ENCODE measurements at places on chromosomes 6 and 20.

DNA sequence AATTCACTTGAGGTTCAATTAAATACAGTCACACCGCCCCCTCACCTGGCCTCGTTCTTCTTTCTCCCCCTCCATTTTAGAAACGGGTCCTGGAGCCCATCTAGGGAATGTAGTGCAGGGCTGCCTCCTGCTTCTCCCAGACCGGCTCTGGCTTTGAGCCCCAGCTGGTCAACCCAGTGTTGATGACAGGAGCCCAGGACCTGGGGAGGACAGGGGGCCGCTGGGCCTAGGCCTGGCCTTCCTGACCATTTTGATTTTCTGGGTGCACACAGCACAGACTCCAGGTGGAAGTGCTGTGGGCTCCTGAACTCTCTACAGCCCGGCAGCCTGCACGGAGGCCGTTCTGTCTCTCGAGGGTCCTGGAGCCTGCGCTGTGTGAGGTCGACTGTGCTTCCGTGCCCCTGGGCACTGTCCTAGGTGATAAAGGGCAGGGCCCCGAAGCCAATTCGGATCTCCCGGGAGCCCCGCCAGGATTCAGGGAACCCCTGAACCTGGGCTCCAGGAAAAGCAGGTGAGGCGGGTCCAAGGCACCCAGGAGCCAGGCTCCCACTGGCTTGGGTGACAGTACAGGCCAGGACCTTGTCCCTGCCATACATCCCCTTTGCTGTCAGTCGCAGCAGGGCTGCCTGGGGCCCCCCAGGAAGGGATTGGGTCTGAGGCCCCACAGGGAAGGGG, 23.3 kb downstream of the NPEPL1 start:
- DNase-seq: no peak

GRCh38 chr6:20349225-20349624, 52.5 kb upstream of the E2F3 start:
- DNase-seq: no peak

DNA sequence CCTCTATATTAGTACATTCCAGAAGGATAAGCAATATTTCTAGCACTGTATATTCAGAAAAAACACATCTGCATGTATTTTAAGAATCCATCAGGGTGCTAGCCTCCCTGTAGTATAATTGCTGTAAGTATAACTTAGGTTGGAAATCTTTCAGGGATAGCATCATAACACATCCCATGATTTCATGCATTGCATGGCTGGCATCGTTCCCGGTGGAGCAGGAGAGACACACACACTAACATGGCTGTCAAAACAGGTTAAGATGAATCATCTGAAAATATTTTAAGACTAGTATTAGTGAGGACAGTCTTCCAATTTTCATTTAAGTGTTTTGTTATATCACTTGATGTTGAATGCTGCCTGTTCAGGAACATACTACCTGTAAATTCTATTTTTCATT, 32.1 kb upstream of the CENPW start:
- peak; percentile 56 for DNase-seq

DNA sequence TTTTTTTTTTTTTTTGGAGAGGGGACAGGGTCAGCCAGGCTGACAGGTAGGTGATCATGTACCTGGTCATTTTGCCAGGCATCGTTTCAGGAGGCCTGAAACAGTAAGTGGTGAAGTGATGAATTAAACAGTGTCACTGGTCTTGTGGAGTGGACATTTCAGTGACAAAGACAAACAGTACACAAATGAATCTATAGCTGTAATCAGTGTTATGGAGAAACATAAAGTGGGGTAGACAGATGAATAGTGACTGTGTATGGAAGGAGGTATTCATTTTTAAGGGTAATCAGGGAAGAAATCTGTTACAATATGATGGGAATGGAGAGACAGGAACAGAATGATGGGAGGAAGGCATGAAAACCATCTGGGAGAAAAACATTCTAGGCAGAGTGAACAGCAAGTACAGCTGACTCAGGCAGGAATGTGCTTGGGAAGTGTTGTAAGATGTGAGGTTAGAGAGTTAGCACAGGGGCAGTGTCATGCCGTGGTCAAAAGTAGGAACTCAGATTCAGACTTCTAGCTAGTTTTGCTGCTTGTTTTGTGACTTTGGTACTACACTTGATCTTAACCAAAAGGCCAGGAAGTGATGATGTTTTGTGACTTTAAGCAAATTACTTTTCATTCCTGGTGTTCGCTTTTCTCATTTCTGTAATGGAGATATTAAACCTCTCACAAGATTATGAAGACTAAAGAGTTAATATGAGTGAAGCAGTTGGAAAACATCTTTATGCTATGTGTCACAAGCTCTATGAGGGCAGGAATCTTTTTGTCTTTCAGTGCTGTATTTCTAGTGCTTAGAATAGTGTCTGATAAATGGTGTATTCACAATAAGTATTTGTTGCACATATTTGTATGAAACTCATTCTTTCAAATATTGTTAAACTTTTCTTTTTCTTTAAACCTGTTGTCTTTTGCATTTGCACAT, 43.4 kb downstream of the QKI start:
- peak; percentile 54 for DNase-seq

GRCh38 chr6:29183594-29183993, 12.9 kb downstream of the OR2J2 start:
- no peak for DNase-seq

GRCh38 chr20:31822421-31823330, 3.5 kb downstream of the MYLK2 start:
- DNase-seq: no peak

DNA sequence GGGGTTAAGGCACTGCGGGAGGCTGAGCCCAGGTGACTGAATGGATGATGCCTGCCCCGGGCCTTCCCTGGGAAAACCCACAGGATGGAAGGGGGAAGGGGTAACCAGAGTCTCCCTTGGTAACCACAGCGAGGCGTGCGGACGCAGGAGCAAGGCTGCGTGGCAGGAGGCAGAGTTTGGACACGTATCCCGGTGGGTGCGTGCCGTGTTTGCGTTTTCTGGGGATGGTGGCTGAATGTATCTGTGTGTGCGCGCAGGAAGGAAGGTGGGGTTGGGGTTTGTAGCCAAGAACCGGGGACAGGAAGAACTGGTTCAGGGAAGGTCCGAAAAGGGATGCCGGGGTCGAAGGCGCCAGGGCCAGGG, 1.8 kb downstream of the MDGA1 start:
- DNase-seq: no peak

GRCh38 chr6:125924697-125925358, 31.7 kb upstream of the HINT3 start:
- DNase-seq: no peak

DNA sequence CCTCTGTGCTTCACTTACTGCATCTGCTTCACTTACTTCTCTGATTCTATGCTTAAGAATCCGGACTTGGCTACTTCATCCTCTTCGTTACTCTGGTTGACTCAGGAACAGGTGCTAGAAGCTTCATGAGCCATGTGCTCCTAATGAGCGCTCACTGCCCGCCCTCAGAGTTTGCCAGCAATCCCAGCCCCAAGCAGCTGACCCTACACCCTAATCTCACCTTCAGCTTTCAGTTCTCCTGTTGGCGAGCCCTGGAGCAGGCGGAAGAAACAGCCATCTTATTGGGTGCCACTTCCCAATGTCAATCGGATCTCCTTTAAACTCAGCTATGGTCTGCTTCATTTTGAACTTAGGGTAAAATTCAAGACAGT, 61.3 kb downstream of the FOXA2 start:
- DNase-seq: no peak

- DNase-seq: no peak
These were observed 1.8 kb downstream of the SNAI1 start for GRCh38 chr20:49984426-49985153.

GRCh38 chr6:103570431-103570830, 1289.3 kb downstream of the HACE1 start:
- DNase-seq: no peak

- DNase-seq: no peak
These were observed 29.3 kb downstream of the FOXF2 start for GRCh38 chr6:1418471-1419191.

DNA sequence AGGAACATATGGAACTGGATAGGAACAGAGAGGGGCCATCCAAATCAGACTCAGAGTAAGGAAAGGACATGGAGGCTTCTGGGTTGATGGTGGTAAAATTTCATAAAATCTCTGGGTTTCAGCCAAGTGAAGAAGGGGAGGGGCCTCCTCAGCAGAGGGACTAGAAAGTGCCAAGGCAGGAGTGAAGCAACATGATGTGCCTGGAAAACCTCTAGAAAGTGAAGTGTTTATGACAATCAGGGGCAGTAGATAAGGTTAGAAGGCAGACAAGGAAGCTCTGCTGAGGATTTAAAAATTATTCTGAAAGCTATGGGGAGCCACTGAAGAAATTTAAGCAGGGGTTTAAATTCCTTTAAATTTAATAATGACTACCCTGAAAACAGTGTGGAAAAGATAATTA, 126.0 kb upstream of the TENT5A start:
- no peak for DNase-seq

GRCh38 chr6:148035806-148036390, 306.7 kb upstream of the SASH1 start:
- no peak for DNase-seq

DNA sequence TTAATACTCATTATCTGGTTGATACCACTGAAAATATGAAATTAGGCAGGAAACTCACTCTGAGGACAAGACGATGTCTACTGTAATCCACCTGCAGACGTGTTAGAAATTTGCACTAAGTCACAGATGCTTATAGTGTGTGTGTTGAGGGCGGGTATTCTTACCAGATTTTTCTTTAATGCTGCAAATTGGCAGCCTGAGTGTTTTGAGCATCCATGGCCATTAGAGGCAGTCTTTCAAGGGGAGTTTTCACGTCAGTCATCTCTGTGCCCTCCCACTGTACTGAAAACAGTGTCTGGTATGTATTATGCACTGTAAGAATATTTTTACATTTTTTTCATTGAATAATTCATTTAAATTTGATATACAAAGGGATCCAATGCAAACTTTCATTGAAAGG, 266.5 kb upstream of the QKI start:
- DNase-seq: no peak

DNA sequence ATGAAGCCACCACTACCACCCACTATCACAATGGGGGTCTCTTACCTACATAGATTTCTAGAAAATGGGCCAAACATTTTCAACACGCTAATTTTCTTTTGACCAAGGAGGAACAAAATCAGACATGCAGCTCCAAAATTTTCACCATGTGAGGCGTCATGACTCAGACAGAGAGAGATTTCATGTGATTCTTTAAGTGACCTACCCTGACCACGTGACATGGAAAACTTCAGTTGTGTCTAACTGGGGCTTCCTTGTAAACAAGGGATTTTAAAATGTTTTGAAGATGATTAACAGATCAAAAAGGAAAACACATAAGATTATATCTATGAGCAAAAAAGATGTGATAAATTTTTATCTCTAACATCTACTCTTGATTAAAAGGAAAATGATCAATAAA, 199.2 kb downstream of the TBXT start:
- no peak for DNase-seq

- DNase-seq: no peak
These were observed 4.8 kb downstream of the EPB41L2 start for GRCh38 chr6:131058236-131058635.

GRCh38 chr20:5770231-5770986, 20.2 kb downstream of the SHLD1 start:
- no peak for DNase-seq

- DNase-seq: no peak
These were observed 174.7 kb downstream of the BACH2 start for GRCh38 chr6:90121982-90122381.

DNA sequence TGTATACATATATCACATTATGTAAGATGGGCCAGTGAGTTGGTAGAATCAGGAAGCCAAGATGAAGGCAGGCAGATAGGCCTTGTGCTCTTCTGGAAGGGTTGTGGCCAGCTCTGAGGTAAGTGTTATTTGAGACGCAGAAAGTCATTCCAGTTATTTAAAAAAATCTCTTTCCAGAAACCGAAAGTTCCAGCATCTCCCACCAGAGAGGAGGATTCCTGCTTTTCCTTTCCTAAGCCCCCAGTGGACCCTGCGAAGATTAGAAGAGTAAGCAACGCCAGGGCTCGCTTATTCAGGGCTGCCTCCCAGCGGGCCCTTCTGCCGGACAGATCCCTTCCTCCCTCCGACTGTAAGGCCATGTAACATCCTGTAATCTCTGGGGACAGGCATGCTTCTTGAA, 20.4 kb downstream of the ARMC2 start:
- DNase-seq: no peak

GRCh38 chr6:878179-878578, 185.2 kb upstream of the EXOC2 start:
- no peak for DNase-seq

- DNase-seq: no peak
These were observed 70.4 kb downstream of the SYCP2 start for GRCh38 chr20:59863058-59863457.

- DNase-seq: no peak
These were observed 1.3 kb downstream of the BPIFA2 start for GRCh38 chr20:33169176-33169794.

GRCh38 chr20:59207235-59207634, 43.6 kb downstream of the ZNF831 start:
- no peak for DNase-seq

GRCh38 chr6:14759976-14760672, 485.7 kb upstream of the JARID2 start:
- DNase-seq: no peak

GRCh38 chr6:124970243-124970642, 8.0 kb downstream of the RNF217 start:
- DNase-seq: no peak

DNA sequence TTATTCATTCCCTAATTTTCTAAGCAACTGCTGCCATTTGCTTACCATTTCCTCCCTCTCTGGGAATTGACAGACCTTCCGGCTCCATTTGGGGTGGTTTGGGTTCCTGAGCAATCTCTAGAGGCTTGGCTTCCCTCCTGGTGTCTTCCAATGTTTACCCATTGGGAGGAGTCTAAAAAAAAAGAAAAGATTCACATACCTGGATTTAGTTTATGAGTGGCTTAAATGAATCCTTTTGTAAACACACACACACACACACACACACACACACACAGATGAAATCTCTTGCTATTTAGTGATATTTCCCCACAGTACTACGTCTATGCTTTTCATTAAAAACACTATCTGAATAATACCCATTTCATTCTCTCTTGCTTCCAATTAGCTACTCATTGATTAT, 48.3 kb upstream of the TRAF3IP2 start:
- no peak for DNase-seq

DNA sequence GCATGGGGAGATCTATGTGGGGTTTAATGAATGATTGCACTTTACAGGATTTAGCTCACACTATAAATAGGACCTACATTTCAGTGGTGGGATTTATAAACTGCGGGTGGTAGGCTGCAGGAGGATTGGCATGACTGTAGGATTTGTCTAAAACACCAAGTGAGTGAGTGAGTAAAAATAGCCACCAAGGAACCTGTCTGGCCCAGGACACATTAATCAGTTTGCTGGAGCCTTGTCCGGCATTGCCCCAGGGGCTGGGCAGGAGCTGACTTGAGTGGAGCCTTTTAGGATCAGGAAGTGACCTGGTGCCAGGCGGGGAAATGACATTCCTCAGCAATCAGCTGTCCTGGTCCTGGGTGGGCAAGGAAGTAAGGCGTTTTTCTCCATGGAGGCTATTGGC, 278.7 kb upstream of the PRND start:
- DNase-seq: peak; percentile 85

Measured in retinal pigment epithelial cell (primary cell).